GM13977 (cell line): ENCODE measurements at places on chromosomes 12 and 14.

DNA sequence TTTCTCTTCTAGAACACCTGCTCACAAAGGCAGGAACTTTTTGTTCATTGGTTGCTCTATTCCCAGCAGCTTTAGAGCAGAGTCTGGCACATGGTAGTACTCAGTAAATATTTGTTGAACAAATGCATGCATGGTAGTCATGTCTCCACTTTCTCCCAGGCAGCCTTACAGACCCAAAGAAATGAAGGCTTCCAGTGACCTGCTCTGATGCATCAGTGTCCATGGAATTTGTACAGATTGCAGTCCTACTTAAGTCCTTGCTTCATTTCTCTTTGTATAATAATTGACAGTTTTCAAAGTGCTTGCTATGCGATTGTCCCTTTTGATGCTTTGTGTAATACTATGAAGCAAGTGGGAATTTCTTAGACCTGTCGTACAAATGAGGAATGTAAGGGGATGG lies 119.6 kb downstream of the DERA start:
- no peak for DNase-seq

DNA sequence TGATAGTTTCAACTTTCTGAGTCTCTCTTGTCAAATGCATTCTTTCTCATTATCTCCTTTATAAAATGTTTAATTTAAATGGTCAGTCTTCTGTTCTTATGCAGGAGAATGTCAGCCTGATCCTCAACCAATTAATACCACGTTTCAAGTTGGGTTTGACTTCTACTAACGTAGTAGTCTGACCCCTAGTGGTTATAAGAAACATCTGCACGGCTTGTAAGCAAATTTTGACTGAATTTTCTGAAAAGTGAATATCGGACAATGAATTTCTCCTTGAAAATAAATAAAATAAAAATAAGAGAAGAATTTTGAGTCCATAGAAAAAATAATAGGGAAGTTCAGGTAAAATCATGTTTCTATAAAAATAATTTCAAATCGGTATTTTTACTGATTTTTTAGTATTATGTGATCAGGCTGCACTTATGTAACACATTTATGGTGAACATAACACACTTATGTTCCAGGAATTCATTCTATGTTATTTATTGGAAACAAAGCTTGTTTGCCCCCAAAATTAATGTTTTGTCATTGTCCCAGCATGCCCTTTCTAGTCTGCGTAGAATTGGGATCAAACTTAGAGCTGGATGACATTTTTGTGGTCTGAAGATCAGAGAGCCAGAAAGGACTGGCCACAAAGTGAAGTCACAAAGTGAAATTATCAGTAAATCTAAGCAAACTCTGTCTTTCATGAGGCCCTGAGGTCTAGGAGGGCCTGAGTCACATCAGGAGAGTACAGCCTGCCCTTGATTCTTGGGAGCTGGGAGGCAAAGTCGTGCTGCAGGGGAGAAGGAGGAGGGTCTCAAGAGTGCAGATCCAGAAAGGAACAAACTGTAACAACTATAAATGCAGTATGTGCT lies 101.2 kb upstream of the STXBP6 start:
- DNase-seq = peak; percentile 45

DNA sequence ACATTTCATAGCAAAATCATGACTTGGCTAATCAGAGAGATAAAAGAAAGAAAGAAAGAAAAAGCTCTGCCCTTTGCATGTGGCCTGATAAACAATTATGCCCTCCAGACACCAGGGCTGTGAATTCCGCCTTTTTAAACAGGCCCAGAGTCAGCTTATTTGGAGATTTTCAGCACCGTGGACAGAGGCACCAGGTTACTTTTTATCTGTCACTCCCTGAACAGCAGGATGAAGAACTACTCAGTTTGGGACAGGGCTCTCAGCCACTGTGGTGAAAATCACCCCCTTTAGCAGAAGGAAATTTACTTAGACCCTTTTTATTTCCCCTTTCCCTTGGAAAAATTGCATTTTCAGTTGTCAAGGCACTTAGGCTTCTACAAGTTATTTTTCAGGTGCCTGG lies 359.9 kb downstream of the NRXN3 start:
- DNase-seq = peak; percentile 28

GRCh38 chr14:25048170-25049016 lies 1.6 kb downstream of the STXBP6 start:
- DNase-seq = no peak

DNA sequence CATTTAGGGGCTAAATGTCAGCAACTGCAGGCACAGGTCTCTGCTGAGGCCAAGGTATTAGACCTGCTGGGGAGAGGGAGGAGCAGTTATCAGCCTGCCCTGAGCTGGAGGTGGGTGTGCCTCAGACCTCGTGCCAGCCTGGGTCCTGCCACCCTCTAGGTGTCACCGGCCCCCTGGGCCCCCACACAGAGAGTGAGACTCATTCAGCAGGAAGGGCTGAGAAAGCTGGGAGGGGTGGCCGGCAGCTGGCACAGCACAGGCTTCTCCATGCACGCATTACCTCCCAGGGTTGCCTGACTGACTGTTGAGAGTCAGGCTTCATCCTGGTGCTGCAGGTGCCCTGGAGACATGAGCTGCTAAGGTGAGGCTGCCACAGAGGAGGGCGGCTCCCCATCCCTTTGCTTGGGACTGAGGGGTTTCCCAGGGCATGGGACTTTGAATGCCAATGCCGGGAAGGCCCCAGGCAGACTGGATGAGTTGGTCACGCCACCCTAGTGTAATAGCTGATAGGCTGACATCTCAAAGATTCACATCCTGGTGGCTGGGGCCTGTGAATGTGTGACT lies 75.3 kb upstream of the C14orf180 start:
- peak; percentile 9 for DNase-seq

DNA sequence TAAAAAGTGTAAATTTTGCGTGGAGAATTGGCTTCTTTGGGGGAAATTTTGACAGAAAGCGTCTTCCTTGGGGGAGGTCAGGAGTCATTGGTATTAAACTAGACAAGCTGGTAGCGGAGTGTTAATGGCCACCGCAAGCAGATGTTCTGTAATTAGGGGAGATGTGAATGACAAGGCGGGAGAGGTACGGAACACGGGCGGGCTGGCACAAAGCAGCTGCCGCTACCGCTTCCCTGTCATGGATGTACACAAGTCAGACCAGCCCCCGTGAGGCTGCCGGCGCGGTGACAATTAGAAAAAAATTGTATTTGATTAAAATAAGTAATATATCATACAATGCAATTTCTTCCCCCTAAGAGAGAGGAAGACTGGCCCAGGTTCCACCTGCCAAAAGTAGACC lies 501.6 kb downstream of the VRK1 start:
- DNase-seq = no peak

- DNase-seq = no peak
Measured at GRCh38 chr14:104553166-104554087, 26.1 kb upstream of the C14orf180 start.

- no peak for DNase-seq
Measured at GRCh38 chr14:102807013-102807406, 29.8 kb downstream of the TRAF3 start.

- no peak for DNase-seq
Measured at GRCh38 chr12:106498056-106498455, 84.7 kb upstream of the RFX4 start.

GRCh38 chr12:1201030-1201429 lies 210.0 kb downstream of the ERC1 start:
- no peak for DNase-seq

GRCh38 chr14:54098536-54098935 lies 141.9 kb upstream of the BMP4 start:
- no peak for DNase-seq

- DNase-seq = no peak
Measured at GRCh38 chr12:106766393-106766826, 8.1 kb upstream of the RIC8B start.

DNA sequence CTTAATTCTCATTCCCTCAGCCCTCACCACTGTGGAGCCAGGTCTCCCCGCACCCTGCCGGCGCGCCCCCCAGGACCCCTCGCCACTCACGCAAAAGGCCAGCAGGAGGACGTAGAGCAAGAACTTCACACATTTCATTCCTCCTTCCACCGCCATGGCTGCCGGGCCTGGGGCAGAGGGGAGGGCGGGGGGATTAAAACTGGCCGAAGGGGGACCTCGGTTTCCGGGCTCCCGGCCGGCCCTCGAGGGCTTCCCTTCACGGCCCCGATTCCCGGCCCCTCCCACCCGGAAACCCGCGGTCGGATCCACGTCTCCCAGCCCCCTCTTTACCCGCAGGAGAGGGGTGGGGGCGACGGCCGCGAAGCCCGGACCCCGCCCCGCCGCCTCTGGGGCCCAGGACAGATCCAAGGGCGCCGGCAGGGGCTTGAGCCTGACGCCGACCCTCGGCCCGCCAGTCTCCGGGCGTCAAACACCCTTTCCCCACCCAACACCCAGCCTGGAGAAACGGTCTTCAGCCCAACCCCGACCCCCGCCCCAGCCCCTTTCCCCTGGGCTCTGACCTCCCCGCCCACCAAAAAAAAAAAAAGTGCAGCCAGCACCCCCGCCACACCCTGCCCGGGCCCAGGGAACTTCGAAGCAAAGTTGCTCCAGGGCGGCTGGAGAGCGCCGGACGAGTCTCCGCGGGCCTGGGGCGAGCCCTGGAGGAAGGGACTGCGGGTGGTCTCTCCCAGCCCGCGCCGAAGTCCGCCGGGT lies 447 bp downstream of the CD63 start:
- DNase-seq = peak; percentile 47

DNA sequence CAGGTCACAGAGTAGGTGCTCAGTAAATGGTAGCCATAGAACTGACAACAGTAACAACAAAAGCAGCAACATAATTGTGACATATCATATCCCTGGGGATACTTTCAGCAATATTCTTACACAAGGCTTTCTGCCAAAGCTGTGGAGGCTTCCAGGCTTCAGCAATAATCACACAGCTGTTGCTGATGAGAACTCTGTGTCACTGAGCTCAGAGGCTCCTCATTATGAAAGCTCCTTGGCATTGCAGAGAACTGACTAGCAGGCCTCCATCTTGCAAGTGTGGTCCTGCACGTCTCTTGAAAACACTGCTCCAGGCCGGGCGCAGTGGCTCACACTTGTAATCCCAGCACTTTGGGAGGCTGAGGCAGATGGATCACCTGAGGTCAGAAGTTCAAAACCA lies 97.3 kb upstream of the BTG1 start:
- DNase-seq = no peak

- DNase-seq = no peak
Measured at GRCh38 chr12:43832463-43833168, 3.3 kb upstream of the TMEM117 start.

DNA sequence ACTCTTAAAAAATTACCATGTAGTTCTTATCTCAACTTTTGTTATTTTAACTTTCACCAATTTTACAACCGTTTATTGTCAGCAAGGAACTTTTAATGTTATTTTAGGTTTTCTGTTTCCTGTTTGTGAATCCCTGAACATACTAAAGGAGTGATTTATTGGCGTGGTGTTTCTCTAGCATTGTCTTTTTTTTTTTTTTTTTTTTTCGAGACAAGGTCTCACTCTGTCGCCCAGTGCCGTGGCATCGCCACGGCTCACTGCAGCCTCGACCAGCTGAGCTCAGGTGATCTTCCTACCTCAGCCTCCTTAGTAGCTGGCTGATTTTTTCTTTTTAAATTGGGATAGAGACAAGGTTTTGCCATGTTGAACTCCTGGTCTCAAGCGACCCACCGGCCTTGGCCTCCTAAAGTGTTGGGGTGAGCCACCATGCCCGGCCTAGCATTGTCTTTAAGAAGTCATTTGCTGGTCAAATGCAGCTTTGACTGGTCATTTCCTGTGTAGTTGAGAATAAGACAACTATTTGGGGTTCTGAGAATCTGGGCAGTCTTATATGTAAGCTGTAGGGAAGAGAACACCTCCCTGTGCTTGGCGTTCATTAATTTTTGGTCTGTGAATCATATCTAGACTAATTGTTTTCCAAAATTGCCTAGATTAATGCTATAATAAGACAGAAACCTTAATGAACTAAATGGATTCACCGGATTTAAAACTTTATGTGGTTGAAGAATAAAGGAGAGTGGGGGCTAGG lies 2.1 kb downstream of the WASHC4 start:
- no peak for DNase-seq

DNA sequence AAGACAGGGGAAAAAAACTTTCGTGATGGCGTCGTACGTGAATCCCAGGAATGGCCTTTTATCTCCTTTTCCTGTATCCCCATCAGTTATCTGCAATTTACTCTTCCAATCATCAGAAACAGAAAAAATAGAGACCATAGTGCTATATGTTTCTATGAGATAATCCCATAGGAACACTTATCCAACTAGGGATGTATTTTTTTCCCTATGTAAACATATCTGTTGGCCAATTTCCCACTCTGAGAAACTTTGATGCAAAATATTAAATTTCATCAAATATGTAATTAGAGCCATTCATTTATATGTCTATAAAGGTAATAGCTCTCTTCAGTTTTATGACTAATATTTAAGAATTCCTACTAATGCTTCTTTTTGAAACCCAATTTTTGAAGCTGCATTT lies at the start of gene OR4K13:
OR4K13 (minus strand) TSS at position 101 of the 400 bp plus-strand sequence. CDS start 1,280 bp downstream, outside the sequence.
- no peak for DNase-seq

- no peak for DNase-seq
Measured at GRCh38 chr12:550473-551260, 90.9 kb downstream of the B4GALNT3 start.

DNA sequence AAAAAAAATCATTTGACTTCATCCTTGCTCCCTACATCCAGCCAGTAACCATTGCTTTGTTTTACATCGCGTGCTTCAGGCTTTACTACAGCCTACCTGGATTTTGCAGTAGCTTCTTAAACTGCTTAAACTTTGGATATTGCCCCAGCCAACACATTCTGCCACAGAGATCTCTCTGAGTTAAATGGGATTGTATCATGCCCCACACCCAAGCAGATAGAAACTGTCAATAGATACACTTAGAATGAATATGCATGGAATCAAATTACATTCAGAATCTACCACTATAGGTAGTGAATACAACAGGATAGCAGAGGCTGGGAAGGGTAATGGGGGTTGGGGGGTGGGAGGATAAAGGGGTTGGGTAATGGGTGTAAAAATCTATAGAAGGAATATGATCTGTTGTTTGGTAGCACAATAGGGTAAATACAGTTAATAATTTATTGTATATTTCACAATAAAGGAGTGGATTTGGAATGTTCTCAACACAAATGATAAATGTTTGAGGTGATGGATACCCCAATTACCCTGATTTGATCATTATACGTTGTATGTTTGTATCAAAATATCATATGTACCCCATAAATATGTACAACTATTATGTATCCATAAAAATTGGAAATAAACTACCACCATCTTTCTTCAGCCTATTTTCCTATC lies 2.7 kb upstream of the MYRFL start:
- DNase-seq = no peak

DNA sequence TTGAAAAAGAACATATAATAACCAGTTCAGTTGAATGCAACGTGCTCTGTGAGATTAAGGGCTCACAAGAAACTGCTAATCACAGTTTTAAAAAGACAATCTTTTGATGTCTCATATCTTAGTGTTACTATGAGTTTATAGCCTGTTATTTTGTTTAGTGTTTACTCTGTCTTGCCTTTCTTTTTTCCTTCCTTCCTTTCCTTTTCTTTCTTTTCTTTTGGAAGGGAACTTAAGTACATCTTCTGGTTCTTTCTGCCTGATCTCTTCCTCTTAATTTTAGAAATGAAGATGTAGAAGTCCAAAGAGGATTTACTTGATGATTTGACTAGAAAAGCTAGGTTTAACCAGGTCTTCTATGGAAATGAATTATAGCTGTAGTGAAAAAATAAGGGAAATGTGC lies 38.2 kb downstream of the WNK1 start:
- no peak for DNase-seq
